ENCODE measurements at places on chromosomes 3 and 15.

GRCh38 chr3:147387885-147388699 lies 18.3 kb downstream of the ZIC4 start:
- DNase-seq = no peak

DNA sequence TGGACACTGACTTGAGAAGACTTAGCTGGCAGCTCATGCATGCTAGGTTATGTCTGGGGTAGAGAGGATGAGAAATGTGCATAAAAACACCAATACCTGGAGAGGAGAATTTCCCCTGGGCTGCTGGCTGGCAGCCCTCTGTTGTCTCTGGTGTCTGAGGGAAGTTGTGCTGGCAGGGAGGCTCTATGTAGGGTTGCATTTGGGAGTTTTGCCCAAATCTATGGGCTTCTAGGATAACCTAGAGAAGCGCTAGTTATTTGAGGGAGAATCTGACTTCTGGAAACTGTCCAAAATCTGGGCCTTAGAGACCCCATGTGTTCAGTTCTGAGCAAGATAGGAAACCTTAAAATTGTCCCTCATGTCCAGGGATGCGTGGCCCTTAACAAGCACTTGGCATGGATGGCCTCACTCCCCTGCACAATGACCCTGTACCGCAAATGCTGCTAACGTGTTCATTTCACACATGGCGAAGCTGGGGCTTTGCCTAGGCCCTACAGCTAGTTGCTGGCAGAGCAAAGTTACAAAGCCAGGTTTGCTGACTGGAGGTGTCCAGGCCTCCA lies 70.3 kb upstream of the ATP2B2 start:
- no peak for DNase-seq

DNA sequence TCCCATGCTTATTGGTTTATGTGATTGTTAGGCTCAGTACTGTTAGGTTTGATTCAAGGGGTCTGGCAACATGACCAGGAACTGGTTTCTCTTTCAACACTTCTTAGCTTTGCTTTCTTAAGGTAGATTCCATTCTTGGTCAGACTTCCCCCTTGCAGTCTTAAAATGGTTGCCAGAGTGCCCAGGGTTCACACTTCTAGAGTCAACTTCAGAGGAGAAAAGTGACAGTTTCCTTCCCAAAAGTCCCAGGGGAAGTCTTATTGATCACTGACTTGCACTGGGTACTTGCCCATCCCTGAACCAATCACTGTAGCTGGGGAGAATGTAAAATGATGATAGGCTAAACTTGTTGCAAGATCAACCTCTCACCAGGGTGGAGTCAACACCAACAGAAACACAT lies 14.1 kb downstream of the MGLL start:
- no peak for DNase-seq

DNA sequence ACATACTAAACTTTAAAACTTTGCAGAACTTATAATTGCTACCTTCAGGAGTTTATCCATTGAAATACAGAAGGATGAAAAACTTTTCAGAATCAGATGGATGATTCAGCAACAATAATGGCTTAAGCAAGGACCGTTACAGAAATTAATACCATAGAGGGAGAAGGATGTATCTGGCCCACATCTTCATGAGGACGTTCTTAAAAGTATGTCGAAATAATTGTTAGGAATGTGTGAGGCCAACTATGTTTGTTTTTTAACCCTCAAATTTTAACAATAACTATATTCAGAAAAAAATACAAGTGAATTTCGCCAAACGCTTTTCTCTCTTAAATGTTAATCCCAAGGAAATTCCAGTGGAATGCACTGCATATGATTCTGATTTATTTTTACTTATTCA lies 105.2 kb upstream of the EPHA3 start:
- DNase-seq = no peak

Measured in AG09309 (cell line).